Osteocyte (in vitro differentiated cells): ENCODE measurements at places on chromosomes 1 and 21.
A peak's percentile ranks its signal among the peaks of the same experiment; 100 is the strongest.

DNA sequence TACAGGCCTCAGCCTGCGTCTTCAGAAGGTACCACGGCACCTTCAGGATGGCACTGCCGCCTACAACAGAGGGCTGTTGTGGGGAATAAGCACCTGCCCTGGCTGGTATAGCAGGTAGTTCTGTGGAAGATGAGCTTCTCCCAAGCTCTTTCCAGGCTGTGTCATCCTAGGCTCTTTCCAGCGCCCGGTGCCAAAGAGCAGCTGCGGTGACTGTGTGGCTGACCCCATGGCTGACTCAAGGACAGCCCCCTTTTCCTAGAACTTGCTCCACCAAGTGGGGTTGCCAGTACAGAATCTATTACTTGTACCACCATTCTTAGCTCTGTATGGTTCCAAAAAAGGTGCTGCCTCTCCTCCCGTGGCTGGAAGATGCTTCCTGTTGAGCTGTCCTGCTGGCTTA, 21.9 kb upstream of the EVA1B start:
- DNase-seq = no peak

- no peak for DNase-seq
These were observed 876 bp downstream of the KCNJ15 start for GRCh38 chr21:38257667-38258066.

GRCh38 chr1:94698356-94698755, 121.8 kb upstream of the SLC44A3 start:
- no peak for DNase-seq

GRCh38 chr21:39675993-39676661, 63.4 kb downstream of the B3GALT5 start:
- peak; percentile 30 for DNase-seq

- no peak for DNase-seq
These were observed 28.7 kb downstream of the RSPH1 start for GRCh38 chr21:42467140-42467983.

- DNase-seq = no peak
These were observed 120.6 kb downstream of the NAV1 start for GRCh38 chr1:201659572-201659971.

- no peak for DNase-seq
These were observed 344.1 kb upstream of the GREM2 start for GRCh38 chr1:240956020-240956419.

GRCh38 chr1:240190881-240191401, 99.3 kb downstream of the FMN2 start:
- no peak for DNase-seq

DNA sequence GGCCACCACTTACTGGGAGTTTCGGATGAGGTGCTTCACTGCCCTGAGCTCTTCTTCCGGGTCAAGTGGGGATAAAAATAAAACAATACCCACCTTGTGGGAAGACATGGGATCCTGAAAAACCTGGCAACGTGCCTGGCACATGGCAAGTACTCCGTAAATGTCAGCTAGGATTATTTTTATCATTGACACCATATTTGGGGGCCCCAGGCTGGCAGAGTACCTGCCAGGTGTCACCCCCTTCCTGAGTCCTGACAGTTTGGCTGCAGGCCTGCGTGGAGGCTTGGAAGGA, 9.2 kb upstream of the EPHA2 start:
- no peak for DNase-seq

DNA sequence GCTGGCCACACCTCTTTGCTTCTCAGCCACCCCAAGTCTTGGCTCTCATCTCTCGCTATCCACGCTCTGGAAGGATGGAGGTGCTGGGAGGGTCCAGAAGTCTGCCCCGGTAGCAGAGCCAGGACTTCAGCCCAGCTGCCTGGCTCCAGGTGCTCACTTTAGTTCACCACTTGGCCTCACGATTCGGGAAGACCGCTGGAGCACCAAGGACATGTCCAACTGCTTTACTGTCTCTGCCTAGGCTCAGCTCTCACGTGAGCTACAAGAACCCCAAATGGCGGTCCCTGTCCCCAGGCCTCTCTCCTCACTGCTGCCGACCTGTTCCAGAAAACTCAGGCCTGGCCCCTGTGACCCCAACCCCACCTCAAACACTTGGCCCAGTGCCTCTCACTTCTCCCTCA, 3.4 kb downstream of the TRIM11 start:
- DNase-seq = no peak

DNA sequence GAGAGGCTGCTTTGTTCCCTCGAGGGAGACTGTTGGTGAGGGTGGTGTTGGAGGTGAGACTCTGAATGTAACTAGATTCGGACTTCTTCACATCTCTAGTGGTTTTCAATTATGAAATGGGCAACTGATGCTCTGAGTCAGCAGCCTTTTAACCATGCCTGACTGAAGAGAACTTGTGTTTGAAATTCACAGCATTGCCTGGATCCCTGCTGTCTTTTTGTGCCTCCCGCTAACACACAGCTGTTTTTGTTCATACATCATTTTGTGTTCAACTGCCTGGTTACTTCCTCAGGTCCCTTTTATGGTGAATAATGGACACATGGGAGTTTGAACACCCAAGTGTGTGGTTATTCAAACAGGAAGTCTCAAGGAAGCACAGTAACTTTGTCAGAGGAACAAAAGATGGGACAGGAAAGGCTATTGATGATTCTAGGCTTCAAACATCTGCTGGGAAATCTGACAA, 16.8 kb downstream of the LAMC1 start:
- no peak for DNase-seq

- no peak for DNase-seq
These were observed 140.6 kb downstream of the SDCCAG8 start for GRCh38 chr1:243396424-243396823.
